ENCODE measurements at places on chromosomes 6 and 20.

DNA sequence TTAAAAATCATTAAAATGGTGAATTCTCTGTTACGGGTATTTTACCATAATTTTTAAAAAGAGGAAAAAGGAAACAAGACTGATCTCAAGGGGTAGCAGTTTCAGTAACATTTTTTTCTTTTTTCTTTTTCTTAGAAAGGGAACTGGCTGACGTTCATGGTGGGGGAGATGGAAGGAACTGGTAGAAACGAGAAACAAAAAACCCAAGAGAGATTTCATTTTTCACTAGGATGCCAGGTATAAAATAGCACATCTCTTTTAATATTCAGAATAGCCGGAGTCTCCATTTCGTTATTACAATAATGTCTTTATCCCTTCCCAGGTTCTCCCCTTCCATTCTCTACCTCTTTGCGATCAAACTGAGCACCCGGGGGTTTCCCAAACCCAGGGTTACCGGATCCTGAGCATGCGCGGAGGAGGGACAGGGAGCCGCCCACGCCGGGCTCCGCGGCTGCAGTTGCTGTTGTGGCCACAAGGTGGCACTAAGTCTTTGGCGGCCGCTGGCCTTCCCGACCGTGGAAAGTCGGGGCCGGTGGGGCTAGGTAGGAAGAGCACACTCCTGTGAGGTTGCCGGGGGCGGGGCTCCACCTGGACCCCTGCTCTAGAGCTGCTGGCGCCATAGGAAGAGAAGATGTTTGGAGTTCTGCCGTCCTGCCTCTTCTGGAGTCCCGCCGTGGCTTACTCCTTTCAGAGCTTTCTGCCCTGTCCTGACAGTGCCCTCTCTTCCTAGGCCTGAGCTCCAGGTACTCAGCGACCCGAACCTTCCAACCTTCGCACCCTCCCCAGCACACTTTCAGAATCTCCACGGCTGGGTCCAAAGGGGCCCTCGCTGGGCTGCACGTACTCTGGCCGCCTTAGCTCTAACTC is 146.8 kb downstream of the SH3BGRL2 start:
- DNase-seq, result peak; percentile 48

- DNase-seq, result no peak
These were observed 35.2 kb downstream of the NCR2 start for GRCh38 chr6:41370488-41371111.

DNA sequence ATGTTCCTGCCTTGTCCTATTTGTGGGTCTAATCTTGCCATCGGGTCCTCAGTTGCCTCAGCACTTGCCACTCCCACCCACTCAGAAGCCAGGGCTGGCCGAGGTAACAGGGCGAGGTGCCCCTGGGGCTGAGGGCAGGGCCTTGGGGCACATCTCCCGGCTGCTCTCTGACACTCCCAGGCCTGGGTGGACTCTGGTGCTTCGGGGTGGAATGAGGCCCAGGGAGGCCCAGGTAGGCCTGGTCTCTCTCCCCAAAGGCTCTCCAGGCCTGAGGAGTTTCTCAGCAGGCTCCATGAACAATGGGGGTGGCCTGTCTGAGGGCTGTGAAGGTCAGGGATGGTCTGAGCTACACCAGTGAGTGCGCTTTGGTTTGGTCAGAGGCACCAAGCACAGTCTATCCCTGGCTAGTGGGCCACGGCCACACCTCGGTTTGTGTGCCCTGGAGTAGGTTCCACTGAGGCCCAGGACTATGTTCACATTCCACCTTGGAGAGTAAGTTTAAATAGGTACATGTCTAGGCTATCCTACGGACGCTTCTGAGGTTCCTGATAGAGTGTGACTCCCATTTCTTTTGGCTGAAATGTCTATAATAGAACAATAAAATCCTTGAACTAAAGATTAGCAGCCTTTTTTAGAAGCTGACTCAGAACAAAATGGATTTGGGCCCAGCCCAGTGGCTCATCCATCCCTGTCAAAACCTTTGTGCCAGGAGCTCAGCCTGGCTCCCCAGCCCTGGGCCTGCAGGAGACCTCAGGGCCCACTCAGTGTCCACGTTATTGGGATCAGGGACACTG is 78.8 kb downstream of the SLC24A3 start:
- DNase-seq, result no peak

- no peak for DNase-seq
These were observed 553.7 kb upstream of the JARID2 start for GRCh38 chr6:14692208-14692607.

GRCh38 chr20:11274141-11274594 is 600.4 kb upstream of the JAG1 start:
- DNase-seq, result peak; percentile 81

- DNase-seq, result no peak
These were observed 5.4 kb upstream of the SDCBP2 start for GRCh38 chr20:1334370-1334731.

DNA sequence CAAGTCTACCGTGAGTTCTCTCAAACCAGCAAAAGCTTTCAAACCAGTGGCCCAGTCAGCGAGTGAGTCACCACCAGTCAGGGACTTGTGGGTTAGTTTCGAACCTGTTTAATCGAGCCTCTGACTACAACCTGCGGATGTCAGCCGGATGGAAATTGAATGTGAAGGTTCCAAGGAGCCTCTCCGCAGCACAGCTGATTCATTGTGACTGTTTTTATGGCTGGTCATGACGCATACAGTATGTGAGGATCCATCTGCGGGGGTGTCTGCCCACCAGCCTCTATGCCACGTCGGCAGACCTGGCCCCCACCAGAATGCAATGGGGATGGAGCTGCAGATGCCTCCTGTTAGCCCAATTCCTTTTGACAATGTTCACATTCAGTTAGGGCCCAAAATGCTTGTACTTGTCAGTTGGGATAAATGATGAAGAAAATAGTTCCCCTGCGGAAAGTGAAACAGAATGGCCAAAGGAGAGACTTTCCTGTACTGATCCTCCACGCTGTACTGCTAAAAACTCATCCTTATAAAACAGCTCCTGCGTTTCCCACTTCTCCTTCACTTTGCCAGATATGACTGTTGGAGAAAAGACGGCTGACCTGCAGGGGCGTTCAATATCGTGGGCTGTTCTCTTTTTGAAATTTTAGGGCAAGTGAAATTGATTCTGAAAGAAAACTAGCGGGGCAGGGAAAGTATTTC is 206.6 kb downstream of the TFAP2B start:
- DNase-seq, result no peak

DNA sequence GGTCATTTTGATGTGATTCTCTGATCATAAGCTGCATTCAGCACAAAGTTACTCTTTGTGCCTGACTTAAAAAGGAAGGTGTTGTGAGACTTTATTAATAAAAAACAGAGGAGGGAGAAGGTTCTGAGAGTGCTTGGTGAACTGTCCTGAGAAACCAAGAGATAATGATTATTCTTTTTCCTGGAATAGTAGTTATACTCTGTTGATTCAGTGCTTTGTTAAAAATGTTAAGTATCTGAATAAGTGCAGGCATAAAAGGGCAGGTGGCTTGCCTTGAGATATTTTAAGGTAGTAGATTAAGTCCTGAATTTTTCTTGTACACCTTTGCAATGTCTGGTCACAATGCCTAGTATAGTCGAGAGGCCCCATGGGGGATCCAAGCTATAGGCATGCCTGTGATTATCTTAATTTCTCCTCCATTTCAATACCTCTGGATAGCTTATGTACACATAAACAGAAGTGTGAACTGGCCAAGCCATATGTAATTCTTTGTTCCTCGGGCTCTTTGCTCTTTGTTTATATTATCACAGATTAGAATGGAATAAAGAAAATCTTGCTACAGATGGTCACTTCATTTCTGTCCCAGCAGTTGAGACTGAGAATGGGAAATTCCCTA is 50.0 kb downstream of the SOBP start:
- DNase-seq, result no peak

DNA sequence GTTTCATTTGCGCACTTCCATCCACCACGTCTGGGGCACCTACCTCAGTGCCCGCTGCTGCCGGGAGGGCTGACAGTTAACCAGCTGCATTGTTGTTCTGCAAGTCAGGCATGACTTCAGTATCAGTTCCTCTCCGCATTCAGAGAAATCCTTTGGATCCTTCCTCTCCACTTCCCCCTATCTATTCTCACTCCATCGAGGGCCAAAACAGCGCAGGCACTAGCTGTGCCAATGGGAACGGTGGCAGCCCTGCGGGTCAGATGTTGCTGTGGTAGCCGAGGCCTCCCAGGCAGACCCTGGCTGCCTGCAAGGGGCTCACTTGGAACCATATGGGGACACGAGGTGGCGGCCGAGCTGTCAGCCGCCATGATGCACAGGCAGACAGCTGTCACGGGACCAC is 64.2 kb upstream of the INSM1 start:
- no peak for DNase-seq

GRCh38 chr6:7974938-7975763 is 64.6 kb upstream of the TXNDC5 start:
- peak; percentile 2 for DNase-seq

- no peak for DNase-seq
These were observed 802 bp upstream of the RRBP1 start for GRCh38 chr20:17682889-17683198.

- DNase-seq, result no peak
These were observed 28.3 kb downstream of the ZC3H12D start for GRCh38 chr6:149456311-149457021.

GRCh38 chr6:133198725-133199124 is 42.4 kb upstream of the EYA4 start:
- no peak for DNase-seq

- DNase-seq, result peak; percentile 24
These were observed 387.8 kb downstream of the BMP2 start for GRCh38 chr20:7155282-7155681.

DNA sequence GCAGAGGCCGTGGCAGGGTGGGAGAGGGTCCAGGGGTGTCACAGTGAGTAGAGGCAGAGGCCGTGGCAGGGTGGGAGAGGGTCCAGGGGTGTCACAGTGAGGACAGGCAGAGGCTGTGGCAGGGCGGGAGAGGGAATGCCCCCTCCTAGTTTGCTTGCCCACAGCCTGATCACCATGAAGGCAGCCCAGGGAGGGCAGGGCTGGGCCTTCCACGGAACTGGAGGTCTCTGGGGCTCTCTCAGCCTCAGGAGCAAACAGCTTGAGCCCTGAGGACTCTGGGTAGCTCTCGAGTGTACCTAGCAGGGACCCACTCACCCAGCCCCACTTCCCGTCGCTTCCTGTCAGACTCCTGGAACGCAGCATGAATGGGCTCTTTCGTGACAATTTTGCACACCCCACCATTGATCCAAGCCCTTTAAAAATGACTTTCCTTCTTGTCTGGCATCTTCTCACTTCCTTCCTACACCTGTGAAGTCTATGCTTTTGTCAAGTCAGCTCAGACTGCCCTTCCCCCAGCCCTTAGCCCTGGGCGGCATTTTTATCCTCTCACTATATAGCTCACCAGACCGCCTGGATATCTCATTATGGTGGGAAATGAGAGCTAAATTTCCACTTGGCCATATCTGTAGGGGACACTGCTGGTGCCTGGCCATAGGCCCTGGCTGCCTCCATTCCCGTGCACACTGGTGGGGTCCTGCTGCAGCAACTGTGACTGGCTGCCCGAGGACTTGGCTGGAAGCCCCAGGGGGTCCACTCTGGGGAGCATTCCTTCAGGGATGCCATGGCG is 140.3 kb downstream of the CDC5L start:
- no peak for DNase-seq

DNA sequence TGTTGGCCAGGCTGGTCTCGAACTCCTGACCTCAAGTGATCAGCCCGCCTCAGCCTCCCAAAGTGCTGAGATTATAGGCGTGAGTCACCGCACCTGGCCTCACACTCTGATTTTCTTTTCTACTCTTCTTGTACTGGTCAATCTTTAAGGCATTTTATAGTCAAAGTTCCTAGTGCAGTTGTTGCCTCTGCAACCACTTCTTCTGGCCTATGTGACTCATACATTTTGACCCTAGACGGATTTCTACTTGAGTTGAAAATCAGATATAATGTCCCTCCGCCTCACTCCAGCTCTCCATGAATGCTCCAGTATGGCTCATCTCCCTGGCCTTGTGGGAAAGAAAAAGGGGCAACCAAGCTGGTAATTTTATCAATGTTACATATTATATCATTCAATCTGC is 42.4 kb downstream of the TNFRSF21 start:
- no peak for DNase-seq

DNA sequence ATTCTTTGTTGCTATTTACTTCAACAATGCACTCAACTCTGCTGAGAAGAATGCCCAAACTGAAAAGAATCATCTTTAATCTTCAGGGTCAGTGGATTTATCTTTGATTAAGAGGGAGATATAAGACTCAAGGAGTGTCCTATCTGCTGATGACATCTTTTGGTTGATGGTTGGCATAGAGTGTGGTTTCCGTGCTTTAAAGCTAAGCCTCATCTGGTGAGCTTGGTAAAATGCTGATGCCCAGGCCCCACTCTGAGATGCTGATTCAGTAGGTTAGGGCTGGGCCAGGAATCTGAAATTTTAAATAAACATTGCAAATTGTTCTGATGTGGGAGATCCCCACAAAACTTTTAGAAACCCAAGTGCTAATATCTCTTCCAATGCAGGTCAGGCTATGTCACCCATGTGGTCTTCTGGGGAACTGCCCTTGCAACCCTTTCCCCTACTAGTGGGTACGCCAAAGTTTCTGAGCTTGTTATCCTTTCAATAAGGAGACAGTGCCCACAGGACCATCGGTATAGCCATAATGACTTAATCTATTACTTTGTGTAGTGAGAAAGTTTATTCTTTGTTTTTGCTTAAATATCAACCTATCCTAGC is 68.5 kb upstream of the ARMH2 start:
- no peak for DNase-seq

GRCh38 chr20:34875642-34876405 is 588 bp upstream of the ACSS2 start:
- peak; percentile 96 for DNase-seq

DNA sequence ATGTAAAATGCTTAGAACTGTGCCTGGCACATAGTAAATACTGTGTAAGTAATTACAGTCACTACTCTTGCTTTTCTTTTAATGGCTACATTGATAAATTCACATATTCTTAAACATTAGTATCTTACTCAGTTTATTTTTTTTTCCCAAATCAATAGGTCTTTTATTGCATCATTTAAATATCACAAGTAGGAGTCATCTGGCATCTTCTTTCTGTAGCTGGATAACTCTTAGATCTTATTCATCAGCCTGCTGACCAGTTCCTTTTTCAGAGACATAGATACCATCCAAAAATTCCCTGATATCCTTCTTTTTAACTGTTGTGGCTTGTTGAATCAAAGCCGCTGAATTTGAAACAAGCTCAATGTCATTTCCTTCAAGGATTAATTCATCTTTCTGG is 20.0 kb upstream of the PHF3 start:
- DNase-seq, result no peak

- DNase-seq, result no peak
These were observed 280.2 kb downstream of the CDKAL1 start for GRCh38 chr6:20814494-20814893.

DNA sequence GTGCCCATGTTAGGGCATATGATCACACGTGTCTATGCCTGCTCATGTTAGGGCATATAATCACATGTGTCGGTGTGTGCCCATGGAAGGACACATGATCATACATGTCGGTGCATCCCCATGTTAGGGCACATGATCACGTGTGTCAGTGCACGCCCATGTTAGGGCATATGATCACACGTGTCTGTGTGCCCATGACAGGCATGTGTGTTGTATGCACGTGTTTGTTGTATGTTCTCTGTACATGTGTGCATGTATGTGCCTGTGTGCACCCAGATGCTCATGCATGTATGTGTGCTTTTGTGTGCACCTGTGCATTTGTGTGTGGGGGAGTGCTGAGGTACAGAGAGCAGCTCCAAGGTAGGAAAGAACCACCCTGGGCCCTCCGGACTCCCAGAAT is 29.8 kb downstream of the YTHDF1 start:
- no peak for DNase-seq

- no peak for DNase-seq
These were observed 113.5 kb upstream of the SUPT3H start for GRCh38 chr6:45491048-45491735.

- no peak for DNase-seq
These were observed 14.7 kb downstream of the HTR1B start for GRCh38 chr6:77448546-77448945.

Data from NCI-H2171 treated with DMSO at 0.1 percent for 48 hours (cell line).